ENCODE measurements at places on chromosomes 1 and 21.

DNA sequence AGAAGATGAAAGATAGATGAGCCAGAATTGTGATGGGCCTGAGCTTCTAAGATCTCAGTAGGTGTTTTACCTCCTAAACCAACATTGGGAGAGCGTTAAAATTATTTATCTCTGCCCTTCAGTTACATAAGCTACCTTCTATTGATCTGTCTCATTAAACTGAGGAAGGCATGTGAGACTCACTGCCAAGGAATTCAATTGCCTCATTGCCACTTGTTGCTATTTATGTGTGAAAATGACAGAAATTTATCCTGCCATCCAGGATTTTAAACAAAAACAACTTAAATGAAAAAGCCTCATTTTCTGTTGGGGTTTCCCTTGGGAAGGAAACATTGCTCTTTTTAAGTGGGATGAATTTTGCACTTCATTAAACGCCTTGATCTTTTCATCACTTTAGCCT lies 78.7 kb upstream of the RUNX1 start:
- peak; percentile 36 for DNase-seq

- no peak for DNase-seq
Measured at GRCh38 chr1:241992734-241993133, 6.2 kb downstream of the MAP1LC3C start.

DNA sequence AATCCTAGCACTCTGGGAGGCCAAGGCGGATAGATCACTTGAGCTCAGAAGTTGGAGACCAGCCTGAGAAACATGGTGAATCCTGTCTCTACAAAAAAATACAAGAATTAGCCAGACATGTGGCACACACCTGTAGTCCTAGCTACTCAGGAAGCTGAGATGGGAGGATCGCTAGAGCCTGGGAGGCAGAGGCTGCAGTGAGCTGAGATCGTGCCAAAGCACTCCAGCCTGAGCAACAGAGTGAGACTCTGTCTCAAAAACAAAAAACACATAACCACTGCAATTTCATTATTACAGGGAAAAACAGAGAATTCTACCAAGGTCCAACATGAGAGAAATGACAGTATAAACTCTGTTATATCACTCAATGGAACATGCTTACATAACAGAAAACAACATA lies 4.4 kb upstream of the TOMM20 start:
- DNase-seq = no peak

GRCh38 chr1:185696422-185697150 lies 37.6 kb upstream of the HMCN1 start:
- peak; percentile 17 for DNase-seq

DNA sequence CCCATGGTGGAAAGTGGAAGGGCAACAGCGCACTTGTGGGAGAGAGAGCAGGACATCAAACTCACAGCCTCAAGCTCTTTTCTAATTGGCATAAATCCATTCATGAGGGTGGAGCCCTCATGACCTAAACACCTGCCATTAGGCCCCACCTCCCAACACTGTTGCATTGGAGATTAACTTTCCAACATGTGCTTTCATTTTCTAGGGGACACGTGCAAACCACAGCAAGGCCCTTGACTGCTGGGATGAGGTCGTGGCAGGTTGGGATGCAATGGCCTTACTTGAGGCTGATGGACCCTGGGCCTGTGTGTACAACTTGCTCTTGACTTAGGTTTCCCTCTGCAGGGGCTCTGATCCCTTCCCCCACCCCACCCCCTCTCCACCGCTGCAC lies 35.9 kb upstream of the NEK2 start:
- DNase-seq = no peak

GRCh38 chr1:36345353-36345752 lies 21.9 kb upstream of the EVA1B start:
- DNase-seq = no peak

GRCh38 chr1:61138921-61139774 lies 56.8 kb downstream of the NFIA start:
- peak; percentile 63 for DNase-seq

DNA sequence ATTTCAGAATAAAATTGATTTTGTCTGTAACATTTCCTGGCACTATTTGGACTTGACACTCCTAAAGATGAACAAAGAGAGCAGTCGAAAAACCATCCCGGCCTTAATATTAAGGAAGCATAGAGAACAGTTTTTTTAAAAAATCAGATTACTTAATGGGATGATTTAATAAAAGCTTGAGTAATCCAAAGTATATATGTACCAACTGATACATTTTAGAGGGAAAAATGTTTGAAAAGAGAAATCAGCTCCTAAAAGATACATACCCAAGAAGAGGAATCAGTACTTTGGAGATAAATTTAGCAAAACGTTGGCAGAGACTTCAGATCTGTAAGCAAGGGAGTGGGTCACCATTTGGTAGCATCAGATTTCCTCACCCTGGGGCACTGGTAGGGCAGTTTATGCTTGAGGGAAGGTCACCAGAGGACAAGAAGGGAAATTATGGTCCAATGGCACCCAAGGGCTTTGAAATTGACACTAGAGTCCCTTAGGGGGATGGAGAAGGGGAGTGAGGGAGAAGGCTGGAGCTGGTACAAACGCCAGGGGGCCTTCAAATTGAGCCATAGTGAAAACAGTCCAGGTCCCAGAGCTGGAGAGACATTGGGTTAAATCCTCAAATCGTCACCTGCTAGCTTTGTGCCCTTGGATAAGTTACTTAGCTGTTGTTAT lies 5.9 kb downstream of the SLAMF7 start:
- DNase-seq = no peak
